ENCODE measurements at places on chromosomes 4 and X.

- DNase-seq, result no peak
Observed at GRCh38 chr4:36509845-36510244, 228.4 kb downstream of the DTHD1 start.

- no peak for DNase-seq
Observed at GRCh38 chr4:16608123-16608522, 290.3 kb downstream of the LDB2 start.

DNA sequence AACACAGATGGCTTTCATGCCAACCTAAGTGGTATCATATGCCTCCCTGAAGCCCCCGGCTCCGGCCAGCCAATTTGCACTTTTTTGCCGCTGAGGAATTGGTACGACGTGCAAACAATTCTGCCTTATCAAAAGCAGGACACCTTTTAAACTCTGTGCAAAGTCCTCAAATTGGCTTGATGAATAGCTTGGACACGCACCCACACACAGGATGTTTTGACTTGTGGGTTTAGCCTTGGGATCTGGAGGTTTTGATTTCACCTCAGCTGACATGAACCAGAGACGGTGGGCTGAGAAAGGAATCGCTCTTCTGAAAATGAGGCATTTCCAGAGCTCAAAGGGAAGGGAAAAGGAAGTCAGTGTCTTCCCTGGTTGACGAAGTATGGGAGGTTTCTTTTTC, 110.8 kb upstream of the SHOX start:
- no peak for DNase-seq

DNA sequence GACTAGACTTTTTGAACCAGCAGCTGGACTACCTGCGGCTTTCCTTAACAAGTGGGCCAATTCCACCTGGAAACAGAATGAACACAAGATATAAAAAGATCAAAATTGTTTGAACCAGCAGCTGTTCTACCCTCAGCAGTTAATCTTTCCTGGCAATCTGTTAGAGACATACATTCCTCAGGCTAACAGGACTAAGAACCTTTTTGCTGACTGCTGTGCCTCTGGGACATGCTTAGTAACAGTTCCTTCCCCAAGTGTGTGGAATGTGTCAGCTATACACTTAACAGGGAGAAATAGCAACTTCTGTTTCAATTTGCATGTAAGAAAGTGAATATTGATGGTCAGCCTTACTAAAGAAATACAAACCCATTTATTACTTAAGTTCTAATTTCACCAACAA, 554.4 kb downstream of the ARAP2 start:
- DNase-seq, result no peak

GRCh38 chr4:101355246-101355645, 7.9 kb upstream of the PPP3CA start:
- no peak for DNase-seq

GRCh38 chr4:36006226-36006625, 238.1 kb downstream of the ARAP2 start:
- no peak for DNase-seq

- DNase-seq, result no peak
Observed at GRCh38 chr4:1405636-1406393, 427 bp downstream of the NKX1-1 start.

DNA sequence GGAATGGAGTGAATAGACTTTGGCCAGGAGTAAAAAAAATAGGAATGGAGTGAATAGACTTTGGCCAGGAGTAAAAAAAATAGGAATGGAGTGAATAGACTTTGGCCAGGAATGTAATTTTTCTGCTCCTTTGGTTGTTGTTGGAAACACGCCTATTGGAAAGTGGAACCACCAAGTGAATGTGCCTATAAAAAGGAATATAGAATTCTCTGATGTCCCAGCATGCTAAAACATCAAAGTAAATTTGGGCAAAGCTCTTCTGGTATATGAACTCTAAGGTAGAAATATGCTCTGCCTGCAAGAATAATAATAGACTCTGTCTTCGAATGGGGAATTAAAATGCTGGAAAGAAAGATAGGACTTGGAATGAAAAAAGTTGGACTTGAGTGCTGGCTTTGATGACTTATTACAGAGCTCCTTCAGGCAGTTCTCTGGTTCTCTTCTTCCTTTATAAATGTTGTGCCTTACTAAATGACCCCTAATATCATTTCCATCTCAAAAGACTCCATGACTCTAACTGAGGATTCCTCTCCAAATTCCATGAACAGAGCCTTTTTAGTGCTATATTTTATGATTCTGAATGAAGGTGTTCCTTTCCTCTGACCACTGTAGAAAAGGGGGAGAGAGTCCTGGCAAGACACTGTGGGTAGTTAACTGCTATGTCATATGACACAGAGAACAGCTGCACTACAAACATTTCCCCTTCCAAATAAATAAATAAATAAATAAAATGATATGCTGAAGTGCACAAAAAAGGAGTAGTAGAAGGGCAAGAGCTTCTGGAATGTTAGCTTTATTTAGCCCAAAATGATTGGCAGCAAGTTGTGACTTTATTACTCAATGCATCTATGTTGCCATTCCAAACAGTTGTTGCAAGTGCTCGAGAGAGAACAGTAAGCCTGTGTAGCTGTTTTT, 13.5 kb upstream of the GBA3 start:
- DNase-seq, result no peak

DNA sequence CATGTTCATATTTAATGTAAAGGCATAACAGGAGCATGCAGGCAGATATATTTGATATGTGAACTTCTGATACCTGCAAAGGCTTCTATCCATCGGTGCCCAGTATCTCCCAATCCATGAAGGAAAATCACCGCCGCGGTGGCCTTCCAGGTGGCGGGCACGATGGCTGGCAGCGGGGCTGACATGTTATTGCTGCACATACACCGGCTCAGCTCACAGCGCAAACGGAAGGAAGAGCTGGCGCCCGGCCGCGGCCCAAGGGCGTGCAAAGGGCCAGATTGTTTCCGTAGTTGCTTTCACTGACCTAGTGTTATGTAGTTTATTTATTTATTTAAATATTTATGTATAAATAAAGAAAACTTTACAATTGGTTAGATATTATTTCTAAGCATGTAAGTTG, 322.7 kb upstream of the PITX2 start:
- no peak for DNase-seq

GRCh38 chr4:20359692-20360091, 108.0 kb downstream of the SLIT2 start:
- no peak for DNase-seq

DNA sequence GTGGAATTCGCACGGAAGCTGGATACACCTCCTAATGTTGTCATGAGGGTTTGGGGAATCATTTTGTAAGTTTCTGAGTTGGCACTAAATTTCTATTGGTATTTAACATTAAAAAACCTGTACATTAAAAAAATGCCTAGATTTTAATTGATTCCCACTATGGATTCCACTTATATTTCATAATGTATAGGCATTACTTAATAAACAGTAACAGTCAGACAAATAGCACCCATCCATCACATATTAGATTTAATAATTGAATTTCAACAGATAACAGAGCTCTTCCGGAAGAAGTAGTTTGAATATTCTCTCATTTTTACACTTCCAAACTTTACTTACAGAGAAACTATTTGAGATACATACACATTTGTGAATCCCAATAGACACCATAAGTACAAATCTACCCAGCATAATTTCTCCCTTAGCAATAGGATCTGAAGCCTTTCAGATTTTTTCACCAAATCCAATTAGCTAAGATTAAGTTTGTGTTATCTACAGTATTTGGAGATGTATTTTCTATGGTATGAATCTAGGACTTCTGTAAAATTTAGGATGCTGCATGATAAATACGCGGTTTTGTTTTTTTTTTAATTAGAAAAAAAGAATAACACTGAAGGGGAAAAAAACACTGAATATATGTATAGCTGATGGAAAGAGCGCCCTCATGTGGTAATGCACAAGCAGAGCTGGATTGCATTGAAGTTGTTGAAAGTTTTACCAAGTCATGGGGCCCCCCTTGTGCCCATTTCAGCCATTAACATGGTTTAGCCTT, 12.2 kb upstream of the ODAM start:
- DNase-seq, result peak; percentile 30

DNA sequence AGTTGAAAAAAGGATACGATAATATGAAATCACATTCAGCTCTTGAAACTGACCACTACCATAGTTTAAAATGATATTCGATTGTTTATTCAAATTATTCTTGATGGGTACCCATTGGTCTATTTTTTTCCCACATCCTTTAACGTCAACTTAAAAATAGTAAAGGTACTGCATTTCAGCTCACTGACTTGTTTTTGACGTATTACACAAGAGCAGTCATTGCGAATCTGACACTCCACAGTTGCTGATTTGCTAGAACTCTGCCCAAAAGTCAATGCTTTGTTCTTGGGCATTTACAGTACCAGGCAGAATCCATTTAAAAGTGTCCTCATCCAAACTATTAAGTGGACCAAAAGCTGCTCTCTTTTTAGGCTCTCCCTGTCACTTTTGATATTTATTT, 1.2 kb upstream of the PDS5A start:
- no peak for DNase-seq

DNA sequence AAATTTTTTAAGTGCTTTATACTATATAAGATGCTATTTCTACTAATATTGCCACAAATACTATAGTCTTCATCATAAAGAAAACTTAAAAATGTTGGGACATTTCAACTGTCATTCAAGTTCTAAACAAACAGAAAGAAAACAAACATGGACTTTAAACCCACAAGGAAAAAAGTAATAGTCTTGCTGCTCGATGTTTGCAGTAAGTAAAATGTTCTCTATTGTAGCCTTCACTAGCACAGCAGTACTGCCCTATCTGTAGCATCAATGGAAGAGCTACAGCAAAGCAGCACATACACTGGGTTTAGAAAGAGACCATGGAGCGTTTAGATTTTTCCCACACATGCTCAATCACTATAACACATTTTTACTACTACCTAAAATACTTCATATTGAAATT, 146.8 kb downstream of the KLHL13 start:
- no peak for DNase-seq

- DNase-seq, result no peak
Observed at GRCh38 chrX:111355523-111356115, 56.4 kb downstream of the DCX start.

DNA sequence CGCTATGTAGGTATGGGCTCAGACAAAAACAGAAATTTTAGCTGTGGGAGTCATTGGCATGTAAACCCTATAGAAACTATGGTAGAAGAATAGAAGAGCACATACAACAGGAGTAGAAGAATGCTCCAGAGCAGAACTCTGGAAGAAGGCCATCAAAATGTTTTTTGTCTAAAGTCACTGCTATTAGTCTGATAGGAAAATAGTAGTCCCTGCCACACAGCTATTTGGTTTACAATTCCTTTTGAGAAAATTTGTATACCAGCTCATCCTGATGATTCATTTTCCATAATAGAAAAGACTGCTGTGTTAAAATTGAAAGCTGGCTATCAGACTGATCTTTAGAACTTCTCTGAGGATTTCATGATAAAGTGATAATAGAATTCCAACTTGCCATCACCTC, 32.8 kb upstream of the ADAD1 start:
- DNase-seq, result no peak

DNA sequence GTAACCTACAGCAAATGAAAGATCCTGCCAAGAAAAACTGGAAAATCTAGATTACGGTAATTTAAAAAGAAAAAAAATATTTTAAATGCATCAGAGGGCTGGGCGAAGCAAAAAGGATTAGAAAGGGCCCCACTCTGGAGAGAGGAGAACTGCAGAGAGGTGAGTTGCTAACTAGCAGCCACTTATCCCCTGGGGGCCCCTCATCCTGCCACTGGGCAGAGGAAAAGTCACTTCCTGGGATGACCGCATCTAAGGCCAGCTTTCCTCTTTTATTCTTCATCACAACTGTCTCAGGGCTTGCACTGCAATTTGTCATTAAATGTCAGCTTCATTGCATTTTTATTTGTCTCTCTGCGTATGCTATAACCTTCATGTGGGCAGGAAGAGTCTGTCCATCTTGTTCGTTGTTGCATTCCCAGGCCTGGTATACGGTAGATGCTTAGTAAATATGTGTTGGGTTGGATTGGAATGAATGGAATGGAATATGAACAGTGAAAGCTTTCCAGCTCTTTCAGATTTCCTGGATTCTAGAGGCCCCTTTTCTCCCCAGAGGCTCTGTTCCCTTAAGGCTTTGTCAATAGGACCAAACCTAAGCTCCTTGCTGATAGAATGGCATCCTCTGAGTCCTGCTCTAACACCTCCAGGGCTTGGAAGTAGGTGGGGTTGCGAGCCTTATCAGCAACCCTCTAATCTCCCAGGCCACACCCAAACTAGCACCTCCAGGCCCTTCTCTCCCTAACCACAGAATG, 58.9 kb downstream of the TLR10 start:
- DNase-seq, result no peak

DNA sequence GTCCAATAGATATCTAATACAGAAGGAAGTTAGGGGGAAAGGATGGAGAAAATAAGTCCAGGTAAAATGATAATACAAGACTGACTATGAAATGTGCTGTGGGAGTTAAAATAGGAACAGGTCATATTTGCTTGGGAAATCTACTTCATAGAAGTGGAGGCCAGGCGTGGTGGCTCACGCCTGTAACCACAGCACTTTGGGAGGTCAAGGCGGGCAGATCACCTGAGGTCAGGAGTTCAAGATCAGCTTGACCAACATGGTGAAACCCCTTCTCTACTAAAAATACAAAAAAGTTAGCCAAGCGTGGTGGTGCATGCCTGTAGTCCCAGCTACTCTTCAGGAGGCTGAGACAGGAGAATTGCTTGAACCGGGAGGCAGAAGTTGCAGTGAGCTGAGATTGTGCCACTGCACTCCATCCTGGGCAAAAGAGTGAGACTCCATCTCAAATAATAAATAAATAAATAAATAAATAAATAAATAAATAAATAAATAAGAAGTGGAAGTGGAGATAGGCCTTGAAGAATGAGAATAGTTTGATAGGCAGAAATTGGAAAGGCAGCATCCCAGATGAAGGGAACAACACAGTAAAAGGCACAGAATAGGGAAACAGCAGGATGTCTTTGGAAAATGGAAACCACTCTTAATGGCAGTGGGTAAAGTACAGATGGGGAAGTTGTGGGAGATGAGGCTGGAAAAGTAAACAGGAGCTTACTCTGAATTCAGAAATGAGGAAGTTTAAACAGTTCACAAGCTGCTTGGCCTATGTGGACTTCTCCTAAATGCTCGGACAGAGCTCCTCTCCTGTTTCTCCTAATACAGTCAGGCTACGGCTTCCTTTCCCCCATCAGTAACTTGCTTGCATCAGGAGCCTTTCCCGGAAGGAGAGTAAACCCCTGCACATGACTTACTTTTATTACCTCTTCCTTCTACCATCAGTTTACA, 15.1 kb upstream of the GK start:
- DNase-seq, result no peak

- DNase-seq, result peak; percentile 19
Observed at GRCh38 chr4:77074381-77074831, 1.4 kb downstream of the CCNI start.

GRCh38 chr4:187283201-187283955, 559.7 kb upstream of the FAT1 start:
- DNase-seq, result no peak

All from CD4-positive, alpha-beta T cell (primary cell).